ENCODE measurements at places on chromosomes 5 and 9.

GRCh38 chr5:17241635-17242034 is 24.2 kb downstream of the BASP1 start:
- no peak for DNase-seq

GRCh38 chr9:79572608-79573411 is 1.0 kb downstream of the TLE4 start:
- DNase-seq, result no peak

DNA sequence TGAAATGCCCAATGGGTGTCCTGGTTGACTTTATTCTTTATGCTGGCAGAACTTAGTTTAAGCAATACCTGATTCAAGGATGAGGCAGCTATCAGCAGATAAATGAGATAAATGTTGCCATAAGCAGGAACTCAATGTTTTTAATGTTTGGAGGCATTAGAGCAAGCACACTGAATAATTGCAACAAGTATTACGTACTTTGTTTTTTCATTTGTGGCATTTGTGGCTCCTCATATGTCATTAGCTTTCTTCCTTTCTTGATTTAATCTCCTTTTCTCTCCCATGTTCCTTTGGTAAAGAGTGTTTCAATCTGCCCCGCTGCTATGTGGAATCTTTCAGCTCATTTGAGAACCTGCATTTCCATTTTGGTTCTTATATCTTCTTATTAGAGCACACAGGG is 6.4 kb upstream of the NR3C1 start:
- no peak for DNase-seq

DNA sequence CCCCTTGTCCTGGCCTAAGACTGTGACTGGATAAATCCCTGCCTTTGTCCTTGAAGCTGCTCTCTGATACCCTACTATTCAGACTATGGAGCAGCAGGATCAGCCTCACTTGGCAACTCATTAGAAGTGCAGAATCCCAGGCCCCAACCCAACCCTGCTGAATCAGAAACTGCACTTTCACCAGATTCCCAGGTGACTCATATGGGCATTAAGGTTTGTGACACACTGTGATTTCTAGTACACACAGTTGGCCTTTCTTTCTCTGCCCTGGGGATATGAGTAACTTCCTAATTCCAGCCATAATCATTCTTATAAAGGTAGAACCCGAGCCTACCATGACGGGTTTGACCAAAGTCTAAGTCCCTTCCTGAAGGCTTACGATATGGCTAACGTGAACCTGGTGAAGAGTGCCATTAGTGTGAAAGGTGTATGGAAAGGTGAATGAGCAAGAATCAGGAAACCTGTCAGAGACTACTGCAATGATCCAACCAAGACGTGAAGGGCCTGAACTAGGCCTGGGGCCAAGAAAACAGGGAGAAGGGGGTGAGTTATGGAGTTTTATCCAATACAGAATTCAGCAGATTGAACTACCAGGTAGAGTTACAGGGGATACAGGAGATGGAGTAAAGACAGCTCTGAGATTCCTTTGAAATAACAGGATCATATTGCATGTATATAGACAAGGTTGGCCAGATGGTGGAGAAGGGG is 533.0 kb downstream of the BNC2 start:
- no peak for DNase-seq

DNA sequence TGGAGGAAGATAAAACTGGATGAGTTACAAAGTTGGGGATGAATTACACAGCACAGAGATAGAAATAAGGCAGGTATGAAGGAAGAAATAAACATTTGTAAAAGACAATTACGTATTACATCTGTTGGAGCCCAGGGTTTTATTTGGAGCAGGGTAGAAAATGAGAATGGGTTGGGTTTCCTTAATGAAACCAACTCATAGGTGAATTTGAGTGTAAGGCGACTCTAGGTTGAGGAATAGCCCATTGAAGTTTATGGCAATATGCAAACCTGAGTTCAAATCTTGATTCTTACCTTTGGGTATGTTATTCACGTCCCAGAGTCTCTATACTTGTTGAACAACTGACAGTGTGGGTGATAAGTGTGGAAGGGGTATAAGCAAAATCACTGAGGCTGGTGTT is 422.3 kb upstream of the WWC1 start:
- DNase-seq, result no peak

GRCh38 chr5:84381502-84382362 is 2.9 kb downstream of the EDIL3 start:
- peak; percentile 30 for DNase-seq

- peak; percentile 5 for DNase-seq
These were observed 34.0 kb upstream of the PPP1R2B start for GRCh38 chr5:156815988-156816599.
